Stimulated activated CD4-positive, alpha-beta T cell treated with anti-CD3 and anti-CD28 coated beads, Interleukin-1b, Interleukin-23, amount 100 ng/mL, for 1 hour (primary cell): ENCODE measurements at places on chromosomes 7 and 10.

DNA sequence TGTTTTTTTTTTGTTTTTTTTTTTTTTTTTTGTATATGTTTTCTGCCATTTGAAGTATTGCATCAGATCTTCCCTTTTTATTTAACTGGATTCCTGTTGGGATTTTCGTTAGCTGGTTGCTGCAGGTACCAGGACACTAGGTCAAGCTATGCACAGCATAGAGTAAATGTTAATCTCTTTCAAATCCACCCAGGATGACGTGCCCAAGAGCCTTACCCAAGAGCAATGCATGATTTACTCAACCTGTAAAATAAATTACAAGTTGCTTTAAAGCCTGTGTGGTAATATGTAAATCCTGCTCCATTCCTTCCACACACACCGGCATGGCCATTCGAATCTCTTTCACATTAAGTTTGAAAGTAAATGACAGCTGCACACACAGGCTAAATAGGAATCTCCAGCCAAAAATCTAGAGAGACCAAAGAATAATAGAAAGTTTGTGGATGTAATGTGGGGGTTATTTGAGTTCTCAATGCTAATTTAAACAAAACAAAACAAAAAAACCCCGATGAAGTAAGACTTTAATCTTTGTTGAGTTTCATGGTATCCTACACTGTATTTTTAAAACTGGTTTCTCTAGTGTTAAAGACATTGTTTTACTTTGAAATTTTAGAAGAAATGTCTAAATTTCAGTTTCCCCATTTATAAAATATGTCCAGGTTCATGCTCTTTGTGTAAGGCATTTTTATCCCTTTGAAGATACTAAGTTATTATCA is 167.9 kb downstream of the FRMD4A start:
- DNase-seq: no peak

GRCh38 chr7:80450621-80451308 is 61.1 kb downstream of the GNAT3 start:
- DNase-seq: no peak

DNA sequence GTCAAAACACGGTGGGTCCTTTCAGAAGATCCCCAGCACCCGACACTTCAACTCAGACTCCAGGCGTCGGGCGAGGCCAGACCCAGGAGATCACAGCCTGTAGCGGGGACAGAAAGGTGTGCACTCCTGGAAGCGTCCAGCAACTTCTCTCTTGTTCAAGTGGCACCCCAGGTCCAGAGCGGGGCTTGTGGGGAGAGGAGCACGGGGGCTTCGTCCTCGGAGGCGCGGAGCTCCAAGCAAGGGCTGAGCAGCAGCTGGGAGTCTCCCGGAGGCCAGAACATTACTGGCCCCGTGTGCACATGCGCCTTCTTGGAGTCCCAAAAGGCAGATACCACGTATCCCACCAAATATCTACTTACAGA is 54.9 kb downstream of the ZRANB1 start:
- DNase-seq: no peak

DNA sequence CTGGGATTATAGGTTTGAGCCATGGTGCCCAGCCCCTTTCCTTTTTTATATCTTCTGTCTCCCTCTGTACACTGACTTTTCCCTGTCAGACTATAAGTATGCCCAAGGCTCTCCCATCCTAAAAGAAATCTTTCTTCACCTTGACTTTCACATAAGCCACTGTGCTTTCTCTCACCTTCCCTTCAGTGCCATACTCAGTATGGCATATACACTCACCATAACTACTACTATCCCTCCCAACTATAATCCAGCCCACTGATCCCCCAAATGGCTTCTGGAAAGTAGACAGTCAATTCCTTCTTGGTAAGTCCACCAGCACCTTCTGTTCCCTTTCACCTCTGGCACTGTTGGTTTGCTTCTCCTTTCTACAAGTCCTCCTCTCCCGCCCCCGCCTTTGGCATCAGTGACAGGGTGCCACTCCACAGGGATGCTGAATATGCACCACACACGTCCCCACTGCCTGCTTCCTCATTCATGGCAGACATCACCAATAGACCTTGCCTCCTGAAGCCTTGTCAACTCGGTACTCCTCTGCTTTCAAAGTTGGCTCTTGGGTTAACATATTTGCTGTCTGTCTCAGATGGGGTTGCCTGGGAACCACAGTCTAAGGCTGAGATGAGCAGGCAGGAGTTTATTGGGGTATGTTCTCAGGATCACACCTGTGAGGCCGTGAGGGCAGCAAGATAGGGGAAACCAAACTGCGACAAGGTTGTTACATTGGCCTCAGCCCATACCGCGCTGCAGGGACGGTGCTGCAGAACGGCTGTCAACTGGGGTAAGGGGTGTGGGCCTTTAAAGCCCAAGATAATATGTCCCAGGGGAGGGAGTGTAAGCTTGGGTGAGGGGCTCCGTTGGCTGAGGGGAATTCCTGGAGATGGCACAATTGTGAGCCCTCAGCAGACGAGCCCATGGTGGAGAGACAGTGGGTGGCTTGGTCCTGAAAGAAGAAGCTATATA is 7.2 kb upstream of the PSAP start:
- DNase-seq: no peak

DNA sequence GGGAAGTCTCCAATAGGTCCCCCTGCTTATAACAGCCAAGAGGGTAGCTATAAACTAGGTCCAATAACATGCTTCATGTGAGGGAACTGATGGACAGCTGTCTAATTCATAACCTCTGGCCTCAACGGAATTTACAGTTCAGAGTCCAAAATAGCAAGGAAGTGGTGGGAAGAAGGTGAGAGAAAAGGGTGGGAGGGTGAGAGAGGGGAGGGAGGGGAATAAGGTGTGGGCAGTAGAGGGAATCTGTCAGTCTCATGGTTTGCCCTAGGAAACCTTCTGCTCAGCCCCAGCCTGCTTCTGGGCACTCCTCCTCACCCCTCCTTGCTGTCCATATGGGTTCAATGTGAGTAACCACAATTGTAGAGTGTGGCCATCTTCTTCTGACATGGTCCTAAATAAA is 133.4 kb upstream of the ADO start:
- no peak for DNase-seq

DNA sequence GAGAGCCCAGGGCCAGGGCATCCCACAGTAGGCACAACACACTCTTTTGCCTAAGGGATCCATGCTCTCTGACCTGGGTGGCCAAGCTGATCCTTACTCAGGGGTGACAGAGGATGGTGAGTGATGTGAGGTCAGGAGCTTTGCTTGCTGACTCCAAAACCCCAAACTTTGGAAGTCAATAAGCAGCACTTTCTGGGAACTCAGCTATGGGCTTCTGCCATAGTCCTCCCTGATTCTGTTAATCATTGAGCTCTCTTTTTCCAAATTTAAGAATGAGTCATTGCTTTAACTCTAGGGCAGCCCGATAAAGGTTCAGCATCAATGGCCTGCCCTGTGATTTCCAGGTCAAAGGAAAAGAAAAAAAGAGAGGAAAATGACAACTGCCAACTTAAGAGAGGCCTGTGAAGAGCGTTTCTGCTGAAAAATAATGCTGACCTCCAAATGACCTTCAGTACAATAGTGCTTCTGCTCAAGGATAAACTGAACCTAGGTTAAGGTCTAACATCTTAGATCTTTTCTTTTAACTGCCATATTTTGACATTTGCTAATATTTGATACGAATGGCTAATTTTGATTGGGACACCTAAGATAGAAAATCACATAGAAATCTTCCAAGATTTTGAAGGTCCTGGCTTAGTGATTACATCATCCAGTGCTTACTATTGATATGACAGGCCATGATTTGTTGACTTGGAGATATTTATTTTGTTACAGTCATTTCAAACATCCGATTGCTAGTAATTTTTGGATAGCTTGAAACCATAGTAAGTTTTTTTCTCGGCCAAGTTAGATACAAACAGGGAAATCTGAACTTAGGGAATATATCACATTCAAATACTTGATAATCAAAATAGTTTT is 20.8 kb upstream of the RELN start:
- no peak for DNase-seq

- DNase-seq: no peak
These were observed 2.8 kb upstream of the TRIP6 start for GRCh38 chr7:100864263-100864845.

GRCh38 chr10:20492447-20492846 is 404.7 kb downstream of the NEBL start:
- DNase-seq: no peak

- DNase-seq: no peak
These were observed 58.7 kb downstream of the CLEC2L start for GRCh38 chr7:139582130-139582650.

DNA sequence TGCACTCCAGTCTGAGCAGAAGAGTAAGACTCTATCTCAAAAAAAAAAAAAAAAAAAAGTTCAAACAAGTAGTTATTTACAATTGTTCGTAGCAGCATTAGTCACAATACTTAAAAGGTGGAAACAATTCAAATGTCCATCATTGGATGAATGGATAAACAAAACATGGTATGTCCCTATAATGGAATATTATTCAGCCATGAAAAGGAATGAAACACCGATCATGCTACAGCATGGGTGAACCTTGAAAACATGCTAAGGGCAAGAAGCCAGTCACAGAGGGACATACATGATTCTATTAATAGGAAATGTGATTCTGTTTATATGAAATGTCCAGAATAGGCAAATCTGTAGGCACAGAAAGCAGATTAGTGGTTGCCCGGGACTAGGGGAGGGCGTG is 15.9 kb downstream of the DOCK1 start:
- DNase-seq: no peak

- DNase-seq: no peak
These were observed 13.1 kb downstream of the LRRC4 start for GRCh38 chr7:128017862-128018845.
